ENCODE measurements at places on chromosomes 7 and 10.

- no peak for DNase-seq
Measured at GRCh38 chr10:80407812-80408241, 524 bp upstream of the PRXL2A start.

DNA sequence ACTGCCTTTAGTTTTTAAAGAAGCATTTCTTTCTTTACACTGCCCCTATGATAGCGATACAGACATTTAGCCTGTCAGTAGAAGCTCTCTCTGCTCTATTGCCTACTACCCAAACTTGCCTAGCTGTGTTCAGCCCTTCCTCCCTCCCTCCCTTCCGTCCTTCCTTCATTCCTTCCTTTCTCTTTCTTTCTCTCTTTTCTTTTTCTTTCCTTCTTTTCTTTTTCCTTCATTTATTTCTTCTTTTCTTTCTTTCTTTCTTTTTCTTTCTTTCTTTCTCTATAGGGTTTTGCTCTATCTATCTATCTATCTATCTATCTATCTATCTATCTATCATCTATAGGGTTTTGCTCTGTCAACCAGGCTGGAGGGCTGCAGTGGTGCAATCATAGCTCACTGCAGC, 7.1 kb upstream of the ZNF212 start:
- no peak for DNase-seq

GRCh38 chr7:41907444-41907843, 204.6 kb upstream of the INHBA start:
- no peak for DNase-seq

- DNase-seq = no peak
Measured at GRCh38 chr10:89648074-89648473, 3.0 kb upstream of the PANK1 start.

DNA sequence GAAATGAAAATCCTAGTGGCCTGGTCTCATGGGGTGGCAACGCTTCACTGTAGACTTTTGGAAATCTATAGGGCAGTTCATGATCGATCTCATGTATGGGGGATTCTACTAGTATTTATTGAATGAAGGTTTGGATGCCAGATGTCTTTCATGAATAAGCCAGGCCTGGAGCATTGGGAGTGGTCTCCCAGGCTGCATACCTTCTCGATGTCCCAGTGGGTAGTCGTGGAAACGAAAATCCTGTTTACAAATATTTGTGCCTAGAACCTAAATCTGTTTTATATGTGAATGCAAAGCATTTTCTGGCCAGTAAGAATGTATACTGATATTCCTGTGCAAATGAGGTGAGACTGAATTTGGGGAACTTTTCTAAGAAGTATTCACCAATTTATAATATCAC, 105.0 kb upstream of the C1QL3 start:
- no peak for DNase-seq

- DNase-seq = no peak
Measured at GRCh38 chr7:923108-924041, 31.1 kb downstream of the ADAP1 start.

DNA sequence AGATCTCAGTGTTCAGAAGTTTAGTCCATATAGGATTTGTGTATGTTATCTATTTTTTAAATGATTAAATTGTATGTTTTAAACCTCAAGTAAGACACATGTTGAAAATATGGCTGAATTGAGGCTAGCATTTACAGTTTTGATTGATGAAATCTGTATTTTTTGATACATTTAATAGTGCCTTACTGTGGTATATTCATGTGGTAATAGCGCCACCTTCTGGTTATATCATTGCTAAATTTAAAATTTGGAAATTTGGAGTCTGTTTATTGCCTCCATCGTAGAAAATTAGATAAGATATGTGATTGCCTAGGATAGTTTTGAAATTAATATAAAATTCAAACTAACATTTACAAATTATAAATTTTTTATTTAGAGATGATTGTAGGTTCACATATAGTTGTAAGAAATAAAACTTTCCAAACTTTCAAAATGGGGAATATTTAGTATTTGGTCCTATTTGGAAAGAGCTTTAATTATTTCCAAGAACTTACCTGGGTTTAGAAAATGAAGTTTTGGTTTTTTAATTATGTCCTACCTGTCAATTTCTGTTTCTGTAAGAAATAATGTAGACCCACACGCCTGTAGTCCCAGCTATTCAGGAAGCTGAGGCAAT, 19.1 kb upstream of the ARMS2 start:
- no peak for DNase-seq
